ENCODE measurements at places on chromosomes 4 and X. TPM values are rescaled to one million over a fixed set of nuclear protein-coding genes. Genes with fewer than 3 reads are reported as not detected.
A peak's percentile ranks its signal among the peaks of the same experiment; 100 is the strongest.

DNA sequence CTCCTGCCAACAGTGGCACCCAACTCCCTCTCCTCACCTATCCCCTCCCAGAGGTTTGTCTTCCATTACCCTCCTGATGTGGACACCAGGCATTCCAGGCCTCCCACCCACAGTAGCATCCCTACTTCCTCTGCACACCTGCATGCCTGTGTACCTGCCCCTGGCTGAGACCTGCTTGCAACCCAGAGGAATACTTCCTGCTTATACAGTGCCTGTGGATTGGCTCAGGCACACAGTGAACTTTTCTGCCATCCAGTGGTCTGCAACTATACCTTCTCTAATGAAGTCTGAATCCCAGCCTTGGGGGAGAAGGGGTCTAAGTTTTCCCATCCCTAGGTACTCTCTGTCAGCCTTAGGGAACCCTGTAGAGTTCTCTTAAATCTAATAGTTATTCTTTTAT is 169.9 kb downstream of the IQCM start:
- DNase-seq, result no peak

DNA sequence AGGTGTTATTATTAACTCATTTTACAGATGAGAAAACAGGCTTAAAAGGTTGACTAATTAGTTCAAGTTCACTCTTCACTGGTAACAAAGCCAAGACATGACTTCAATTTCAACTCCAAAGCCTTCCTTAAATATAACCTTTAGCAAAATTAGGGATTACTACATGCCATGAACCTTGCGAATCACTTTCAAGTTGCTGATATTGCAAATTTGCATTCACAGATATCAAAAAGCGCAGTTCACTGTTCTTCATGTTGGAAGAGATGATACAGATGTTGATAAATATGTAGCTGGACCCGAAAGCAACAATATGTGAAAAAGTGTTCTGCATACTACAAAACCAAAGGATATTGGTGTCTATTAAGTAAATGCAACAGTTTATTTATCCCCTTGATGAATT is 210.8 kb upstream of the GYPA start:
- no peak for DNase-seq

DNA sequence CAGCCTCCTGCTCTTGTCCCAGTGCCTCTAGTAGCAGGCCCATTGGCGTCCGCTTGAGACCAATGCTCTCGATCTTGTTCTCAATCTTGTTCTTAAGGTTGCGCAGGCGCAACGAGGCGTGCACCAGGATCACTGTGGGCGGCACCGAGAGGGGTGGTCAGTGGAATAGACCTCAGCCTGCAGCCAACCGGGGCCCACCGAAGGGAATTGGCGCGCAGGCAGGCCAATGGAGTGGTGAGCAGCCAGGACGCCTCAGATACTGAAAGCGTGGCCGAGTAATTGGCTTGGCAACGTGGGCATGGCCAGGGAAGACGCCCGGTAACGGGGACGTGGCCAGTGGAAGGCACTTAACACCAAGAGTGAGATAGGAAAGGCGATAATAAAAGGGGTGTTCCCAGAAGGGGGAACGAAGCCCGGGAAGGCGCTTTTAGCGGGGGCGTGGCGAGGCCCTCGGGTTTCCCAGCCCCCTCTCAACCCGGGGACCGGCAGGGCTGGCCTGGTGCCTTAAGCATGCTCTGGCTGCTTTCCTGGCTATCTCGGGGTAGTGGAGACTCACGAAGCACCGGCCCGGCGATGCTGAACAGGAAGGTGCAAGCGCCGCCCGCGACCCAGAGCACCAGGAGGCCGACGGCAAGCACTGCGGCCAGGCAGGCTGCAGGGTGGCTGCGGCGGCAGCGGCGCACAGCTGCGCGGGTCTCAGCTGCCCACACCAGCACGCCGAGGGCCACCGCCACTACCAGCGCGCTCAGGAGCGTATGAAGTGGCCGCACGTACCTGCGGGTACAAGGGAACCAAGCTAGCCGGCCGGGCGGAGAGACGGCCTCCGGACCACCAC is 1.7 kb downstream of the PRAF2 start:
- peak; percentile 55 for DNase-seq

- no peak for DNase-seq
These were observed 9.5 kb downstream of the CYTL1 start for GRCh38 chr4:5009796-5010195.

GRCh38 chr4:179352221-179352620 is 1910.0 kb upstream of the AGA start:
- DNase-seq, result no peak

- no peak for DNase-seq
These were observed 823 bp upstream of the MAN2B2 start for GRCh38 chr4:6573986-6574746.

GRCh38 chr4:119105605-119106004 is 30.0 kb upstream of the MYOZ2 start:
- DNase-seq, result no peak

DNA sequence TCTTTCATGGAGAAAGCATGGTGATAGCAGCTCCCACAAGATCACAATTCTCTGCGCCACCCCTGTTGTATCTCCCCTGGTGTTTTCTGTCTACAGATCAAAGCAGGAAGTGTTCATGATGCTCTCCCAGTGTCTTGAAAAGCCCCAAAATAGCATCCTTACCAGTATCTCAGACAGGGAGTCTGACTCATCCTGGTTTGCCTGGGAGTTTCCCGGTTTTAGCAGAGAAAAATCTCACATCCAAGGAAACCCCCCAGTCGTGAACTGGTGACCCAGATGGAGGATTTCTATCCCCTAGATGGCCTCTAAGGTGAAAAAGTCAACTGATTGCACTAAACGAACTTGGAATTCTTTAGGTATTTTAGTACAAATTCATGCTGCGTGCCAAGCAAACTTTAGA is 64.3 kb upstream of the NR0B1 start:
- DNase-seq, result no peak

DNA sequence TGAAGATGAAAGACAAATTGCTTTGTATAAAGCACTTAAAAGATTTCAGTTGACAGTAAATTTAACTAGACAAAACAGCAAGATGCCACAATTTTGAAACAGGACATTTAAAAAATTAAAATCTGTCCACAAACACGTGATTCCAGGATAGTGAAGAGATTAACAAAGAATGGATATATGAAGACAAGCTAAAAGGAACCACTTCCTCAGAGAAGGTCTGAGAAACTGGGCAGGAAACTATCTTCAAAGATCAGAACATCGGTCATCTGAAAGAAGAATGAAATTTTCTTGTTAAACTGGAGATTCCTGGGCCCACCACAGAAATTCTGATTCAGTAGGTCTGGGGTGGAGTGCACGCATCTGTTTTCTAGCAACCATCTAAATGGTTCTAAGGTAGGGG is 1.4 kb downstream of the RWDD4 start:
- no peak for DNase-seq

GRCh38 chr4:85127653-85128052 is 161.2 kb upstream of the WDFY3 start:
- DNase-seq, result no peak

GRCh38 chrX:344371-344901 is 25.8 kb upstream of the GTPBP6 start:
- DNase-seq, result no peak

DNA sequence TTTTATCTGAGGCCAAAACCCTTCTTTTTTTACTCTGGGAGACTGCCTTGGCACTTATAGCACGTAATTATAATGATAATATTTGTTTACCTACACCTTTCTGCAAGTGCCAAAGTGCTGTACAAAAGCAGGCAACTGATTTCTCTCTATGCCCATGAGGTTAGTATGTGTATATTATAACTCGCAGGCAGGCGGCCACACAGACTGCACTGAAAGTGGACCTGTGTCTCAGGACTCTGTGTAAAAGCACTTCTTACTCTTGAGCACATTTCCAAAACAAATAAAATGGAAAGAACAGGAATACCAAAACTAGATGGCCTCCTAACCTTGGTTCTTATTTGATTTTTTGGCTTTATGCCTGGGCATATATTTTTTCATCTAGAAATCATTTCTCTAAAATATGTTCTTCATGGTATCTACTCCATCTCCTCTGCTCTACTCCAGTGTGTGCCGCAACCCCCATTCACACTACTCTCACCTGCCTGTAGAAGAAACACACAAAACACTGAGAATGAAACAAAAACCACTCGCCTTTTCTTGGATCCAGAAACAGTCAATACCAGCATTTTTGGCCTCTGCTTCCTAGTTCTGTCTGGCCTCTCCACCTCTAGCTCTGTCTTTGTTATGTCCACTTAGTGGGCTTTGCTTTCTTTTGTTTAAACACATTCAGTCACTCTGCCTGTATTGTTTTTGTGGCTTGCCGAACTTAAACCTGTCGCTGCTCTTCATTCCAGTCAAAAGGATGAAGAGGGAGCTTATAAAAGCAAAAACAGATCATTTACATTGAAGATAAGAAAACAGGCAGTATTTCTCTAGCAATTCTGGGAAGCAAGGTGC is 934.5 kb upstream of the TENM3 start:
- no peak for DNase-seq

DNA sequence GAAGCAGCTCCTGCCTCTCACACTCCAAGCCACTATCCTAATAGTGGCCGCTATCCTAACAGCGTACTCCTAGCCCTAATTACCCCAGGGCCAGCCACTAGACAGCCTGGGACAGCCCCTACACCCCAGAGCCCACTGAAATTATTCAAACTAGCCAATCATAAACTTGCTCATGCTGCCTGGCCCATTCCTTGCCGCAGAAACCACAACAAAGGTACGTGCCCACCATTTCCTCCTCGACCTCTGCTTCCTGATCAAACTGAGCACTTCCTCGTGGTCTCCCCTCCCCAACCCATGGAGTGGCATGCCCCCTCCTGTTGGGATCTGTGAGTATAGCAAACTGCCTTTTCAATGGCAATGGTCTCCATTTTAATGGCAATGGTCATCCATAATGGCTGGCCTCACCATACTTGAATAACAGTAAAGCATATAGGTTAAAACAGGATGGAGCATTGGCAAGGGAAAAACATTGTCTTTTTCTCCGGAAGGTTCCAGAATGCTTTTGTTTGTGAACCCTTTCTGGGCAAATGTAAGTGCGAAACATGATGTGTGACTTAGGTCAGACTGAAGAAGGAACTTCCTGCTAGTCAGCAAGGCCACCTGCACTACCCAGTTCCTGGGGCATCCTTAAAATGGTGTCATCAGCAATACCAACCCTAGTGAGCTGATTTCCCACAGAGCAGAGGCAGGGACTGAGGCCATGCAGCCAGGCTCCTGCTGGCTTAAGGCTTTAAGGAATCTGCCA is 107.1 kb upstream of the ATP6AP2 start:
- DNase-seq, result no peak

DNA sequence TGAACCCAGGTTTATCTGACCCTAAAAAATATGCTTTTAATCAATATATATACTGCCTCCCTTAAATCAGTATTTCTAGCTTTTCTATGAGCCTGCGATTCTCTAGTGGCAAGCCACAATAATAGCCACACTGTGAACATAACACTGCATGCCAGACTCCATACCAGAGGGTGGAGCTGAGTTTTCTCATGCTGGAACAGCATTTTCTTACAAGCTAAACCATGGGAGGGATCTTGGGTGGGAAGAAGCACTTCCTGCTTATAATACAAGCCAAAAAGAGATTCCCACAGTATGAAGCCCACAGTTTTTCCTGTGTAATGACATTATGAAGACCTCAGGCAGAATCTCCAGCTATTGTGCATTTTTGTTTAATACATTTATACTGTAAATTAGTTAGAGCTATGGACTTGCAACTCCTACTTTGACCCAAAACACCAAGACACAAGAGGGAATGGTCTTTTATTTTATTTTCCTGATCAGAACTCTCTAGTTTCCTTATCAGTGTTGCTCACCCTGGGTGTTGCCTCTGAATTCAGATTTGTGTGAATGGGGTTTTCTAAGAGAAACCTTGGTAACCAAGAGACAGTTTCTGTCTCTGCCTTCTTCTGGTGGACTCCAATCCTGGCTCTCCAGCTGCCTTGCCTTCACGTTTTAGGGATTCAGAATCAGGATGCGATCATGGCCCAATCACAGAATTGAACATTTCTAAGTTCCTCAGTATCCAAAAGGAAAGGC is 74.5 kb upstream of the EOLA2 start:
- DNase-seq, result no peak

DNA sequence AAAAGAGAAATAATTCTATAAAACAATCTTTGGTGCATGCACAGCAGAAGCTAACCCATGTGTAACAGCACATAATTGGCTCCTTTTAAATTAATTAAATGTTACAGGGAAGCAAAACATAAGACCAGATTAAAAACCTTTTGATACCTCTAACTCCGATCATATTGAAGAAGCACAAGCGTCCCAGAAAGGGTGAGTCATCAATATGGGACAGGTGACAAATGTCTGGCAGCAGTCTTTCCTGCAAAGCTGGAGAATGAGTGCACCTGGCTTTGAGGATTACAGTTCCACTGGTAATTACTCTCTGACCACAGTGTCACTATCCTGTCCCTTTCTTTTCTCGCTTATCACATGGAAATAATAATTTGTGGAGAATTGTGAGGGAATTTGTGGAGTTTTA is 94.6 kb downstream of the FAM9B start:
- DNase-seq, result no peak

DNA sequence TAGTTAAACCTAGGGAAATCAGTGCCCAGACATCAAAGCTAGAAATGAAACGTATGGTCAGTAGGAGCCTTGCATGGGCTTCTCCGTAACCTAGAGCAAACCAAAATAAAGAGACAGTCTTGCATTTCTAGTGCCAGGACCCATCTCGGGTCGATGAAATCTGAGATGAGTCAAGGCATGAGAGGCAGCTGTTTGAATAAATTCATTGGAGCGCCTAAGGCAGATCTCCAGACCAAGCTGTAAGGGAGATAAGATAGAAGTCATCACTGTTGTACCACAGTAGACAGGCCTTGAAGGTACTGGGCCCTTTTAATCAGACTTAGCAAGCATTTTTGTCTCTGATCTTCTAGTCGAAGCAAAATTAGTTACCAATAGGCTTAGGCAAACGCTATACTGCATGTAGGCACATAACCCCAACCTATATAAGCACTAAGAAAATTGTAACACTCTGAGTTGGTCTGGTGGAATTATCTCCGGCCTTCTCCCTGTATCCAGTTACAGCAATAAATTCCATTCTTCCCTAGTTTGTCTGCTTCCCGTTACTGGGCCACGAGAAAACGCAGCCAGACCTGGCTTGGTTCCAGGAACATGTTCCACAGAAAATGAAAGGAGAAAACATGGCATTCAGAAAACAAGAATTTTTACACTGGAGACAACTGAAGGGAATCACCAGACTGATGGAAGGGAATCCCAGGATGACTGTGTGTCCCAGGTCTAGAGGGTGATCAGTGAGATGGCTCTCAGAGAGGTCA is 21.1 kb upstream of the PAPSS1 start:
- DNase-seq, result peak; percentile 18

- DNase-seq, result no peak
These were observed 86.9 kb downstream of the RELL1 start for GRCh38 chr4:37599092-37599790.

- no peak for DNase-seq
These were observed 14.4 kb downstream of the MECP2 start for GRCh38 chrX:154083126-154083517.

GRCh38 chr4:147933316-147933715 is 201.4 kb downstream of the ARHGAP10 start:
- DNase-seq, result peak; percentile 12

- no peak for DNase-seq
These were observed 653 bp downstream of the BEX1 start for GRCh38 chrX:103063191-103063845.

GRCh38 chr4:65546882-65547416 is 123.3 kb downstream of the EPHA5 start:
- no peak for DNase-seq

- DNase-seq, result no peak
These were observed 1.2 kb downstream of the TRIML2 start for GRCh38 chr4:188107931-188108843.

The RNF150 gene
- 9.9 TPM for total RNA-seq

The SPANXN3 gene
- total RNA-seq, result not detected

The ZNF157 gene
- not detected for total RNA-seq

The FDCSP gene
- total RNA-seq, result not detected

The UGT2B15 gene
- 42.9 TPM for total RNA-seq

The LRP2BP gene
- total RNA-seq, result 0.40 TPM

The ARAP2 gene
- 19.5 TPM for total RNA-seq

The ZRSR2 gene
- total RNA-seq, result 8.6 TPM
